ENCODE measurements at places on chromosomes 6 and 20. TPM values are rescaled to one million over a fixed set of nuclear protein-coding genes. Genes with fewer than 3 reads are reported as not detected.

Gene MAP3K7
- 16.4 TPM for total RNA-seq

Gene HRH3
- not detected for total RNA-seq

Gene TUBB1
- total RNA-seq: 0.30 TPM

Gene TSPO2
- not detected for total RNA-seq

Gene OLIG3
- not detected for total RNA-seq

Gene PM20D2
- 11.8 TPM for total RNA-seq

Gene GTF2H4
- 21.4 TPM for total RNA-seq

Gene AK9
- total RNA-seq: 11.7 TPM

Gene SNPH
- 7.8 TPM for total RNA-seq

Gene CLDN20
- total RNA-seq: not detected

Gene PLN
- 2,753 TPM for total RNA-seq

Gene GPX5
- total RNA-seq: not detected

Gene KIAA1755
- total RNA-seq: 5.3 TPM

Gene AVP
- total RNA-seq: not detected

Gene DCBLD1
- total RNA-seq: 6.0 TPM

Gene SLC17A1
- not detected for total RNA-seq

Gene TNF
- 0.35 TPM for total RNA-seq

Gene TCF15
- 11.8 TPM for total RNA-seq

Gene BPIFB1
- not detected for total RNA-seq

Gene TCP11
- total RNA-seq: not detected

Gene OTOR
- total RNA-seq: not detected

Gene CD2AP
- total RNA-seq: 10.1 TPM

Gene SIRPD
- total RNA-seq: not detected

Gene CST4
- total RNA-seq: not detected

Gene IP6K3
- 47.5 TPM for total RNA-seq

Gene MUC21
- not detected for total RNA-seq

Gene LY6G6C
- not detected for total RNA-seq

Gene TNNC2
- not detected for total RNA-seq

Gene MYB
- 0.15 TPM for total RNA-seq

Gene EYA4
- 20.2 TPM for total RNA-seq

Gene CUL7
- 9.6 TPM for total RNA-seq

Gene PLCB4
- total RNA-seq: 29.1 TPM

Gene GNL1
- 18.4 TPM for total RNA-seq

Gene SLC17A5
- 4.9 TPM for total RNA-seq

Gene KHDC1L
- not detected for total RNA-seq

Gene CGA
- 0.59 TPM for total RNA-seq

Gene PEX6
- total RNA-seq: 27.8 TPM

Gene C6orf15
- not detected for total RNA-seq

Gene HAO1
- total RNA-seq: not detected

Gene HSPA1L
- total RNA-seq: 2.0 TPM

Gene FRK
- total RNA-seq: 8.8 TPM

Gene ULBP3
- 1.1 TPM for total RNA-seq

Gene TREM1
- total RNA-seq: 0.92 TPM

Gene CAGE1
- not detected for total RNA-seq

Gene GRM1
- 1.3 TPM for total RNA-seq

All from left ventricle myocardium superior (tissue), 1 donor.